ENCODE measurements at places on chromosomes 3 and 15.

GRCh38 chr3:191141728-191142127, 57.3 kb upstream of the OSTN start:
- peak; percentile 43 for DNase-seq

- DNase-seq: no peak
These were observed 150.3 kb downstream of the AGBL1 start for GRCh38 chr15:86229936-86230335.

GRCh38 chr3:122688996-122689395, 8.4 kb downstream of the PARP14 start:
- no peak for DNase-seq

DNA sequence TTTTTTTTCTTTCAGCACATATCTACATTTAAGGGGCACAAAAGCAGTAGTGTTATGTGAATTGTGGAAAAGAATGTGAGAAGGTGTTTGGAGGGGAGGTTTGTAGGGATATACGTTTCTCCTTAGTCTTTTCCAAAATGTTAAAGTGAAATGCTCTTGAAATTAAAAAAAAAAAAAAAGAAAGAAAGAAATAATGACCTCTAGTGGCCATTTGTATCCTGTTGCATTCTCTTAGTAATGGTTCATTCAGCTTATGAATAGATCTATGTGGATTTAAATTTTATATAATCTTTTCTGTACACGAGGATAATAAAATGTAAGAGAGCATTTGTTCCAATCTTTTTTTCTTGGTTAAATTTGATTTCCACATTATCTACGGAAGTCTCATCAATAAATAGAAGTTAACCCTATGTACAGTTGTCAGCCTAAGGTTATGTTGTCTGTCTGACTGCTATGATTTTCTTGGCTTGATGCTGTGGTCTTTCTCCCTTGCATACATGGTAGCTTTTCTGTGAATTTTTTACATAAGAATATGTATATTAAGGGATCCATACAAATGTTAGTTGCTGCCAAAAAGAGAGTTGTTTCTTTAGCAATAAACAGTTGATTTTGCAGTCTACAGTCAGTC, 1.7 kb downstream of the P2RY13 start:
- DNase-seq: no peak

DNA sequence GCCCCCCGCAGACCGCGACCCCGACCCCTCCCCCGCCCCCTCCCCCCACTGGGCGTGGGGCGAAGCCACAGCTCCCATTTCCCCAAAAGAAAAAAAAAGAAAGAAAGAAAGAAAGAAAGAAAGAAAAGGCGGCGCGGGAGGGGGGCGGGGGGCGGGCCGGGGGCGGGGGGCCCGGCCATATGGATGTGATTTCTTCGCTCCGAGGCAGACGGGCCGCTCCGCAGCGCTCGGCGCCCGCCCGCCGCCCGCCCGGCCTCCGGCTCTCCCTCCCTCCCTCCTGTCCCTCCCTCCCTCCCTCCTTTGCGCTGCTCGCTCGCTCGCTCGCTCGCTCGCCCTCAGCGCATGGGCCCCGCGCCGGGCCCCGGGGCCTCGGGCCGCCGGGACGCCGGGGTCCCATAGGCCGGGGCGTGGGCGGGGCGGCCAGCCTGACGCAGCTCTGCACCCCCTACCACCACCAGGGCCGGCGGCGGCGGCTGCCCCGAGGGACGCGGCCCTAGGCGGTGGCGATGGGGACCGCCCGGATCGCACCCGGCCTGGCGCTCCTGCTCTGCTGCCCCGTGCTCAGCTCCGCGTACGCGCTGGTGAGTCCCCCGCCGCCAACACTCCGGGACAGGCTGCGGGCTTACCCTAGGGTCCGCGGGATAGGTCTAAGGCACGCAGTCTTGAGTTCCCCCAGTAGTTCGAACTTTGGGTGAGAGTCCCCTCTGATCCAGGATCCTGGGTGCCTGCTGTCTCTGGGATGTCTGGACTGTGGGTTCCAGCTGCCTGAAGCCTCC, 5.7 kb downstream of the PTH1R start:
- DNase-seq: no peak

Data from smooth muscle cell of the brain vasculature (primary cell).